ENCODE measurements at places on chromosomes 11 and 22. TPM values are rescaled to one million over a fixed set of nuclear protein-coding genes. Genes with fewer than 3 reads are reported as not detected.

Gene RFPL2
- 1.8 TPM for total RNA-seq

Gene HTATIP2
- total RNA-seq: 52.5 TPM

Gene P2RY6
- total RNA-seq: 0.31 TPM

DNA sequence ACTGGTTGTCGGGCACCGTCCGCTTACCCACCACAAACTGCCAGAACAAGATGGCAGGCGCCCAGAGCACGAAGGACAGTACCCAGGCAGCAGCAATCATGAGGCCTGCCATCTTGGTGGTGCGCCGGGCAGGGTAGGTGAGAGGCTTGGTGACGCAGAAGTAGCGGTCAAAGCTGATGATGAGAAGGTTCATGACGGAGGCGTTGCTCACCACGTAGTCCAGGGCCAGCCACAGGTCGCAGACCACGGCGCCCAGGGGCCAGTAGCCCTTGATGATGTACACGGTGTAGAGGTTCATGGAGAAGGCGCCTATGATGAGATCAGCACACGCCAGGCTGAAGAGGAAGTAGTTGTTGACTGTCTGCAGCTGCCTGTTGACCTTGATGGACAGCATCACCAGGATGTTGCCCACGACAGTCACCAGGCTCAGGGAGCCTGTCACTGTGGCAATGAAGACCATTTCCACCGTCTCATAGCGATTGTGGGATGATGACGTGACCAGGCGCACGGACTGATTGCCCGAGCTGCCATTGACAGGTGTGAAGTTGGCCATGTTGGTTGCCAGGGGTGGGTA, 4.6 kb downstream of the MDK start:
- DNase-seq: no peak

DNA sequence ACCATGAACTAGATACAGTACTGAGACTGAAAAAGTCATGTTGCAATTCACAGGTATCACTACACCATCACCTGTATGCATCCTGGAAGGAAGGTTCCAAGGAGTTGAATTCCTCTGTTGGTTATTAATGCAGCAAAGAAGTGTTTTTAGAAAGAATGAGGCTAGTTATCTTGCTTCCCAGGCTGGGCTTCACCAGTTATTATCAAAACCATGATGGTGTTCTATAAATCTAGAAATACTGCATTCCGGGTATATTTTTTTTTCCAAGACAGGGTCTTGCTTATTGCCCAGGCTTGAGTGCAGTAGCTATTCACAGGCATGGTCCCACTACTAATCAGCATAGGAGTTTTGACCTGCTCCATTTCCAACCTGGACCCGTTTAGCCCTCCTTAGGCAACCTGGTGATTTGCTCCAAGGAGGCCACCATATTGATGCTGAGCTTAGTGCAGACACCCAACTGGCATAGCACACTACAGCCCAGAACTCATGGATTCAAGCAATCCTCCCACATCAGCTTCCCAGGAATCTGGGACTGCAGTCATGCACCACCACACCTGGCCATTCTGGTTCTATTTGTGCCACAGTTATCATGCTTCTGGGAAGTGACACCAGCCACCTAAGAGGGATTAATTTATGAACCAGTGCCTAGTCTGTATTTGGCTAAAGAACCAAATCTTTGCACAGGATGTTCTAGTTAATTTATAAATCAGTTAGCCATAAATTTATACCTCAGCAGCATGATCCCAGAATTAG, 1.6 kb upstream of the MPEG1 start:
- no peak for DNase-seq

DNA sequence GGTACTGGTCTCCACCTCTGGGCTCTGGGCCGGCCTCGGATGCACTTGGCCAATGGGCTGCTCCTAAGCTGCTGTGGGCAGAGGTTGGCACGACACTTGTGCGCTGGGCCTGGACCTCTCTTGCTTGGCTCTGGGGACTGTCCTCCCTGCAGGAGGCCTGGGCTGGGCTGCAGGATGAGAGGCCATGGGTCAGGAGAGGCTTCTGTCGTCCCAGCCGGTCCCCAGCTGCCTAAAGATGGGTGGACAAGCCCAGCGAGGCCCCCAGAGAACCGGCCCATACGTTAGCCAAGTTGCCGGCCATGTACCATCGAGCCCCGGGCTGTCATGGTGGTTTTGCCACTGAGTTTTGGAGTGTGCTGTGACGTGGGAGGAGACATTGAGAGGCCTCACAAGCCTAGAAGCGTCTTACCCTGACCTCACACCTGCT, 1.6 kb upstream of the CCDC188 start:
- no peak for DNase-seq

Gene TRIM64
- not detected for total RNA-seq

- no peak for DNase-seq
These were observed 64.3 kb downstream of the SMCO4 start for GRCh38 chr11:93478841-93479240.

Gene CABP4
- not detected for total RNA-seq

GRCh38 chr22:48704335-48704734, 1123.3 kb downstream of the BRD1 start:
- no peak for DNase-seq

GRCh38 chr11:1219446-1219833, 3.4 kb upstream of the MUC5B start:
- peak; percentile 47 for DNase-seq

GRCh38 chr11:134508219-134508990, 96.4 kb upstream of the B3GAT1 start:
- peak; percentile 27 for DNase-seq

DNA sequence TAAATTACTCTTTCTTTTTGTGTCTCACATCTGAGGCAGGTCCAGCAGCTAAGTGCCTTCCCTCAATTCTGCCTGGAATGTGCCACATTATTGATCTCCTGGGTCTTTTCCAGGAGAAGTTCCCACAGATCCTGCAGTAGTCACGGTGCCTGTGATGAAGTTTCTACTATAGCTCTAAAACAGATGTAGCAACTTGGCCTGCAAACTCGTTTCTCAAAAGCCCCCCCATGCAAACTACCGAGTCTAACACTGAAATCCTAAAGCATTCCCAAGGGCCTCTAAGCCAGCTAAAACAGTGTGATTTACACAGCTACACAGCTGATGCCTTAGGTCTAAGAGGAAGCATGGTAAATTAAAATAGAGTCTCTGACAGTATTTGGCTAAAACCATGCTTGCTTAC, 54.3 kb downstream of the DDI1 start:
- no peak for DNase-seq

GRCh38 chr11:114307524-114308203, 11.5 kb downstream of the NNMT start:
- no peak for DNase-seq

- DNase-seq: no peak
These were observed 9.0 kb downstream of the CLPB start for GRCh38 chr11:72425053-72425980.

DNA sequence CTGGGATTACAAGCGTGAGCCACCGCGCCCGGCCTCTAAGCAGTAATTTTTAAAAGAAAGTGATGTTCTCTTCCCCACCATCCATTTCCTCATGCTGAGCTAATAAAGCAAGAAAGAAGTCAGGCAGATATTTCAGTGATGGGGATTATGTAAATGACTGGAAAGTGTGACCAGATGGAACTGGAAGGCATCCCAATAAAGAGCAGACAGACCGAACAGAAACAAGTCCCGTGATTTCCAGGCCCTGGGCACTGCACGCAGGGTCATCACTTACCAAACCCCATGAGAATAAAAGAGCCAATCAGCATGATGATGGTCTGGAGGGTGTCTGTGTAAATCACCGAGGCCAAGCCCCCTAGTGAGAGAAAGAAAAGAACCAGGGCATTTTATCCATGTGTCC, 18.2 kb downstream of the SLC5A4 start:
- DNase-seq: no peak

Gene TPH1
- total RNA-seq: not detected

- DNase-seq: peak; percentile 99
These were observed 27.6 kb downstream of the CD5 start for GRCh38 chr11:61129639-61130523.

GRCh38 chr11:115922876-115923275, 418.7 kb upstream of the CADM1 start:
- DNase-seq: no peak

- DNase-seq: peak; percentile 43
These were observed 23.0 kb downstream of the RELT start for GRCh38 chr11:73399159-73399590.

GRCh38 chr11:84381666-84382065, 1095.5 kb upstream of the CCDC90B start:
- no peak for DNase-seq

DNA sequence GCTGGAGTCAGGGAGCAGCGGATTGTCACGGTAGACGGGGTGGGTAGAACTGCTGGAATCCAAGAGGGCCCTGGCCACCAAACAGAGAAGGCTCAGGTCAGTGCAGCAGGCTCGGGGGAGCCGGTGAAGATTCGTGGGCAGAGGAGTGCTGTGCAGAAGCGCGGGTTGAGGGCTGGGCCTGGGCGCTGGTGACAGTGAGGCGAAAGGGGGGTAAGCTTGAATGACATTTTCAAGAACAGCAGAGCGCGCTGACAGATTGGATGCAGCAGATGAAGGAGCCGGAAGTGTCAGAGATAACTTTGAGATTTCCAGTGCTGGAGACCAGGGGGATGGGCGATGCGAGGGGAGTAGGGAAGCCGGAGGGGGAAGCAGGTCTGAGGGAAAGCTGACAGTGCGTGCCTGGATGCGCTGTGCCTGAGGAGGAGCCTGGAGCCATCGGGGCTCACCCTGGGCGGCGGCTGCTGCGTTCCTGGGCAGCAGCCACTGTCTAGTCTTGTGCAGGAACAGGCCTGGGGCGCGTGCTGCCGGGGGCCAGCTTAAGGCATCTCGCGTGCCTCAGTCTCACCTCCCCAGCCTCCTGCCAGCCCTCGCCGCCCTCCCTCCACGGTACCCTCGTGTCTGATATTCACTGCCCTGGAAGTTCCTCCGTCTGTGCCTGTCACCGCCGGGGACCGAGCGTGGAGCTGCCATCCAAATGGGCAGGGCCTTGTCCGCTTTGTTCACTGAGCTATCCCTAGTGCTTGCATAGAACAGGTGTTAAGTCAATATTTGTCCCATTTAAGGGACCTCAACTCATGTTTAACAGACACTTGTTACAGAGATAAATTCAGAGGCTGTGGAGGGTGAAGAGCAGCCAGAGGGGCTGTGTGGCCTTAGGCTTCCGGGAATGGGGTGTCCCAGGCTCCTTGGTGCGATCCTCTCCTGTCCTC, 5.2 kb downstream of the GRIK4 start:
- peak; percentile 69 for DNase-seq

DNA sequence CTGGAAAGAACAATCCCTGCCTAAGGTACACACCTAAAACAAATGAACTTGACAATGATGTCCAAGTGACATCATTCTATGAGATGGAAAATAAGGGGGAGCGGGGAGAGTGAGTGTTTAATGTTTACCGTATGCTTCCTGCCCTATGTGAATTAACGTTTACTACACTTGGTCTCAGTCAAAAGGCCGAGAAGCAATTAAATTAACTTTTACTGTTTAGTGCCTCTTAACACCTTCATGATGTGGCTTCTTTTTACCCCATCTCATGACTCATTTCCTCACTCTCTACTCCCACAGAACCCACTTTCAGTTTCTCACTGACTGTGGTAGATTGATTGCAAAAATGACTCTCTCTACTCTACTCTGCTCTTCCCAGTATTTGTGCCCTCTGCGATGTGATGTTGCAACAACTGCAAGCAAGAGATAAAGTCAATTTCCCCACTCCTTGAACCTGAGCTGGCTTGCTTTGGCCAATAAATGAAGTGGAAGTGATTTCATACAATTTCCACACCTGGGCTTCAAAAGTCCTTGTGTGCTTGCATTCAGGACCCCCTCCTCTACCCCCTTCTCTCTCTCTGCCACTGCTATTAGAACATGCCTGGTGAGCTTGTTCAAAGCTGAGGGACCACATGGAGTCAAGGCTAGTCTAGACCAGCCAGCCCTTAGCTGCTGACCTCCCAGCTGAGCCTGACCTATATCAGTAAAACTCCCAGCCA, 11.6 kb upstream of the ALKBH3 start:
- no peak for DNase-seq

Gene IL18
- total RNA-seq: 0.59 TPM

Gene MYOD1
- total RNA-seq: not detected

DNA sequence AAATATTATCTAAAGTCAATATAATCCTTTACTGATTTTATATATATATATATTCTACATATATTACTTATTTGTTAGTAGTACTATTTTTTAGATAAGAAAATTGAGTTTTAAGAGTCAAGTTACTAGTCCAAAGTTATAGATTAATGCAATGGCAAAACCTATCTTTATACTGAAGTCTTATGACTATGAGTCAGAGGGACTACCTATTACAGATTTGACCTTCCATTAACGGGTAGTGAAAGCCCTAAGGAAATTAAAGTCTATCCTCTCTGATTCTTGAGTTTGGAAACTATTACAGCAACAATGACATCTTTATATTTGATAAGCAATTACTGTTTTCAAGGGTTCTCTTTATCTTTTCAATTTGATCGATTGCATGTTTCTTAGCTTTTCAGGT, 315.8 kb downstream of the CASP12 start:
- no peak for DNase-seq

Gene VSIG10L2
- not detected for total RNA-seq

Gene MPST
- 71.1 TPM for total RNA-seq

GRCh38 chr11:44718612-44719390, 8.0 kb upstream of the TSPAN18 start:
- no peak for DNase-seq

DNA sequence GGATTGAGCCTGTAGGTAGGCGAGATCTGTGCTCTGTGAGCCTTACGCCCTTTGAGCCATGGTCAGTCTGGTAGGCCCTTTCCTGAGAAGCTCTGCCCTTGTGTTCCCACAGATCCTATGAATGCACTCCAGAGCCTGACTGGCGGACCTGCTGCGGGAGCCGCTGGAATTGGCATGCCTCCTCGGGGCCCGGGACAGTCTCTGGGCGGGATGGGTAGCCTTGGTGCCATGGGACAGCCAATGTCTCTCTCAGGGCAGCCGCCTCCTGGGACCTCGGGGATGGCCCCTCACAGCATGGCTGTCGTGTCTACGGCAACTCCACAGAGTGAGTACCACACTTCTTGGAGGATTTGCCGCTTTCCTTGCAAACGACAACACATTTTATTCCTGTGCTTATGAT, 47.4 kb downstream of the MED15 start:
- DNase-seq: no peak

DNA sequence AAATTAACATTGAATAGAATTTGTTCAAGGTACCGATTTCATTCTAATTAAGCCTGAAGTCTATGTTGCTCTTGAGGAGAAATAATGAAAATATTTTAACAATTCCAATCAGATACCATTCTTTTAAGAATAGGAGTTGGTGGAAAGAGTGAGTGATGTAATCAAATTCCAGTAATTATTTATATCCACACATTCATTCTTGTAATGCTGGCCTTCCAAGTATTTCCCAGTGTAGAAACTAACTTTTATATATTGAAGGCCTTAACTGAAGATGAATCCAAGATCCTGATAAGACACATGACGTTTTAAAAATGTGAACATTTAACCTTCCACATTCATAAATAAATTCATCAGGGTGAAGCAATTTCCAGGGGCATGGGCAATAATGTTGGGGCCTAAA, 36.6 kb upstream of the PAX6 start:
- DNase-seq: no peak

DNA sequence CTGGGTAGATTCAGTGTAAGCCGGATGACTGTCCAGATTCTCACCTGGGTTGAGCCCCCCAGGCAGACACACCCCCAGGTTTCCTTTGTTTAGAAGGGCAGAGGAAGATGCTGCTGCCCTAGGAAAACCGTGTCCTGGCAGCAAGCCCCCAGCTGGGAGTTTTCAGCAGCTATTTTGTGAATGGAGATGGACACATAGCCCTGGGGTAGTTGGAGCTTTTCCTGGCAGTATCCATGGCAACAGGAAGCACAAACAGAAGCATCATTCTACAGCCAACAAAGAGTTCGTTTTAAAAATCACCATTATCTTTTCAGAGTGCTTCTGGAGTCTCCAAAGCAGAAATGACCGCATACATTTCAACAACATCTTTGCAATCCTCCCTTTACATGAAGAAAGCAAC, 245.5 kb downstream of the BRD1 start:
- no peak for DNase-seq

Data from endodermal cell (in vitro differentiated cells).